ENCODE measurements at places on chromosomes 1 and 21.

DNA sequence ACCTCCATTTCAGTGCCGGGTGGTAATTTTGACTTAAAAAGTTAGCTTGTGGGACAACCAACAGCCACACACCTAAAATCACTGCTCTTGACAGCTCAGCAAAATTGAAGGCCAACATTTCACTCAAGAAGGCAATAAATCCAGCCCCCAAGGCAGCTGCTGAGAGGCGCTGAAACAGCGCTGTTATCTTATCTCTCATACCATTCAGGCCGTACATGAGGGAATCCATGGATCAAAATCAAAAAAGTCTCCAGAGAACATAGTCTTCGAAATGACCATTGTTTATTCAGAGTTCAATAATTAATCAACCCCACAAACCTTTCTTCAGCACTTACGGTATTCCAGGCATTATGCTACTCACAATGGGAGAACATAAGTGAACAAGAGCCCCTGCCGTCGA, 38.5 kb downstream of the ZBTB18 start:
- DNase-seq, result no peak

DNA sequence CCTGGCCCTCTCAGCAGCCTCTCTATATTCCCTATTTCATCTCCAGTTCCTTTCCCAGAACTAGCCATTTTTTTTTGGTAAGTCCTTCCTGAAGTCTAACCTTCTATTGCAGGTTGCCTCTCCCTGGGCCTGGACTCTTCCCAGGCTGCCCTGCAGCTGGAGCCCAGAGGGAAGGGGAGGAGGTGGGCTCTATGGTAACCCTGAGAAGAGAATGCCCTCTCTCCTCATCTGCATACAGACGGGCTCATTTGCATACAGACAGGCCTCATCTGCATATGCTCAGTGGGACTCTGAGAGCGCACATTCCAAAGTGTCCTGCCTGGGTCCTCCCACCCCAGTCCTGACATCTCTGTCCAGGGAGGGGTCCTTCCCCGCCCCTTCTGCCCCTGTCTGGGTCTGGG, 32.7 kb downstream of the RHBG start:
- no peak for DNase-seq

DNA sequence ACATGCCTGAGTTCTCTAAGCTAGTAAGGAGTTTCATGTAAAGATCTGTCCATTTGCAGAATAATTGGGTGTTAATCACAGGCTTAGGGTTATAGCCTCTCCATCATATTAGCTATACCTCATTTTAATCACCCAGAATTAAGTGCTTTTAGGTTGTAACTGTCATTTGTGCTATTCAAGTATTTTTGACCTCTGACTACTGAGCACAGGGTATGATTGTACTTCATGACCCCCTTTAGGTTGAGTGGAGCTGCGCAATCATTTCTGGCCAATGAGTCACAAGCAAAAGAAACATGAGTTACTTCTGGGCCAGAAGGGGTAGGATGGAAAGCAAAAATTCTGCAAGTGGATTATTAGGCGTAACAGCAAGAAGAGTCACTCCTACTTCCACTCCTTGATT, 8.4 kb upstream of the SNX7 start:
- DNase-seq, result no peak

DNA sequence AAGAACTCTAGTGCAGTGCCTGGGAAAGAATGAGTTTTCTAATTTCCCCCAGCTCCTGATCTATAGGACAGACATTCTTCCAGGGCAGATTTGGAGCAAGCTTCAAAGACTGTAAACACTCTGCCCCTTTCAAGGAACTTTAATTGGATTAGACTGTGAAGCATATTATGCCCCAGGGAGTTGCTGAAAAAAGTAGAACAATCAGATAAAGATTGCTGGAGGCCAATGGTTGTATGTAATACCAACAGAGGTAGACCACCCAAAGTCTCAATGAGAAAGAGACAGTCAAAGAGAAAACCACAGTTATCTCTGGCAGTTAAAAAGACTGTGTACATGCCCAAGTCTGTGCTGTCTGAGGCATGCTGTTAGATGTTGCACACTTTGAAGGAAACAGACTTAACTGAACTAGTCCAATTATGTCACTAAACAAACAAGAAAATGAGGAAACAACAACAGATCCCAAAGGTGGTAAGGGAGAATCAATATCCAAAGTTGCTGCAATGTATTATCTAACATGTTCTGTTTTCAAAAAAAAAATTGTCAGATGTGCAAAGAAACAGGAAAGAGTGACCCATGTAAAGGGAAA, 24.4 kb downstream of the C4BPA start:
- no peak for DNase-seq

- DNase-seq, result no peak
Observed at GRCh38 chr21:29499734-29500343, 201.1 kb downstream of the BACH1 start.

DNA sequence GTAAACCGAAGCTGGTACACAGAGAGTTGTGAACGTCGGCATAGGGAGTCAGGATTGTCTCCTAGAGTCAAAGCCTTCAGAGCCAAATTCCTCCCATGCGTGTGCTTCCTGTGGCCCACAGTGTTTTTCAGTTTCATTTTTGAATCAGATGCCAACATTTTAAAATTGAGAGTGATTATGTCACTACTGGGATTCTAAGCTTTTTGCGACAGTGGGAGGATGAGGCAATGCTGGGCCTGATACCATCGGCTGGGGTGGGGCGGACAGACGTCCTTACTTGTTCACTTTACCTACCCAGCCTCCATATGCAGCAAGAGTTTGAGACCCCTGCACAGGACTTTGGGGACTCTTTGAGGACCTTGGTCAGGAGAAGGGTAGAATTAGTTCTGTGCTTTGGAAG, 1.3 kb upstream of the KLHDC7A start:
- no peak for DNase-seq

GRCh38 chr1:193242000-193242399, 55.6 kb upstream of the B3GALT2 start:
- DNase-seq, result no peak

GRCh38 chr1:99737016-99737415, 29.4 kb downstream of the FRRS1 start:
- no peak for DNase-seq

DNA sequence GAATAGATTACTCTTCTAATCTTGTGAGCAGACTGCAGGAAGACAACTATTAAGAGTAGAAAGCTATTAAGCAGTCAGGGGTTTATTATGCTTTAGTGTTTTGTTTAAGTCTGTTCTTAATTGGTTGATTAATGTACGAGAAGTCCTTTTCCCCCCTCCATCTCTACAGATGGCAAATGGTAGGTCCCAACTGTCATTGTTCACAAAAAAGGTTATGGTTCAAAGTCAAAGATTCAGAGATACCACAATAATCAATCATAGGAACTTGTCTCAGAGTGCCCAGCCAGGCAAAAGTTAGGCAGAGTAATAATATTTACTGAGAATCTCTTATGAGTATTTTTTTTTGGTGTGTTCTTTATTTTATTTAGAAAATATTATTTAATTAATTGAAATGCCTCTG, 26.8 kb downstream of the NFIA start:
- no peak for DNase-seq

GRCh38 chr1:177329871-177330270, 159.1 kb downstream of the BRINP2 start:
- no peak for DNase-seq

DNA sequence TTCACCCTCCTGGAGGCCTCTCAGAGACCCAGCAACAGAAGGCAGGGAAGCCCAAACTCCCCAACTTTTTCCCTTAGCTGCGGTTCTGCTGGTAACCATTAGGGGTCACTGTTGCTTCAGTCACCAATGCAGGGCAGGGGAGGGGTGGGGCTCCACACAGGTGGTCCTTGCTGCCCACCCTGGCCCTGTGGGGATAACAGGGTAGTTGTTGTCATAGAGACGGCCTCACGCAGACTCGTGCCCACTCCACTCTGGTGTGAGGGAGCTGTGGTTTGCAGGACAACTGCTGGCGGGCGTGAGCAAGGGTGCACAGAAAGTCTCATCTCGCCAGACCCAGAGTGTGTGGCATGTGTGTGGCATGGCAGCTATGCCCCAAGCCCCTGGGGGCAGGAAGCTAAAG, 19.9 kb downstream of the INSRR start:
- DNase-seq, result peak; percentile 51

GRCh38 chr1:15255582-15256149, 8.6 kb downstream of the FHAD1 start:
- no peak for DNase-seq

DNA sequence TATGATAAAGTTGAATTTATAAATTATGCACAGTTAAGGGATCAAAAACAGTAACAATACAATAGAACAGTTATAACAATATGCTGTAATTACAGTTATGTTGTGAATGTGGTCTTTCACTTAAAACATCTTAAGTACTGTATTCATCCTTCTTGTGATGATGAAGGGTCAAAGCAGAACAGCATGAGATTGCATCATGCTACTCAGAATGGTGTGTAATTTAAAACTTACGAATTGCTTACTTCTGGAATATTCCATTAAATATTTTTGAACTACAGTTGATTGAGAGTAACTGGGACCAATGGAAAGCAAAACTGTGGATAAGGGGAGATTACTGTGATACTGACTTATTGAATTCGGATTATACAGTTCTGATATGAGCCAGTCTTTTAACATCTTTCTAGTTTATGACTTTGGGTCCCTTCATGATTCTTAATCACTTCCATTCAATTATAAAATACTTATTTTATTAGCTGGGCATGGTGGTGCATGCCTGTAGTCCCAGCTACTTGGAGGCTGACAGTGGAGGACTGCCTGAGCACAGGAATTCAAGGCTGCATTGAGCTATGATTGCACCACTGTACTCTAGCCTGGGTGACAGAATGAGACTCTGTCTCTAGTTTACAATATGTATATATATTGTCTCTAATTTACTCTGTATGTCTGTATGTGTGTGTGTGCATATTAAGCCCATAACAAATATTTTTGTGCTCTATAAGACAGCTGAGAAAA, 43.2 kb downstream of the ATP1B1 start:
- no peak for DNase-seq

GRCh38 chr1:234967121-234967520, 161.5 kb downstream of the TOMM20 start:
- no peak for DNase-seq

- no peak for DNase-seq
Observed at GRCh38 chr1:112507336-112507735, 1.4 kb upstream of the WNT2B start.

DNA sequence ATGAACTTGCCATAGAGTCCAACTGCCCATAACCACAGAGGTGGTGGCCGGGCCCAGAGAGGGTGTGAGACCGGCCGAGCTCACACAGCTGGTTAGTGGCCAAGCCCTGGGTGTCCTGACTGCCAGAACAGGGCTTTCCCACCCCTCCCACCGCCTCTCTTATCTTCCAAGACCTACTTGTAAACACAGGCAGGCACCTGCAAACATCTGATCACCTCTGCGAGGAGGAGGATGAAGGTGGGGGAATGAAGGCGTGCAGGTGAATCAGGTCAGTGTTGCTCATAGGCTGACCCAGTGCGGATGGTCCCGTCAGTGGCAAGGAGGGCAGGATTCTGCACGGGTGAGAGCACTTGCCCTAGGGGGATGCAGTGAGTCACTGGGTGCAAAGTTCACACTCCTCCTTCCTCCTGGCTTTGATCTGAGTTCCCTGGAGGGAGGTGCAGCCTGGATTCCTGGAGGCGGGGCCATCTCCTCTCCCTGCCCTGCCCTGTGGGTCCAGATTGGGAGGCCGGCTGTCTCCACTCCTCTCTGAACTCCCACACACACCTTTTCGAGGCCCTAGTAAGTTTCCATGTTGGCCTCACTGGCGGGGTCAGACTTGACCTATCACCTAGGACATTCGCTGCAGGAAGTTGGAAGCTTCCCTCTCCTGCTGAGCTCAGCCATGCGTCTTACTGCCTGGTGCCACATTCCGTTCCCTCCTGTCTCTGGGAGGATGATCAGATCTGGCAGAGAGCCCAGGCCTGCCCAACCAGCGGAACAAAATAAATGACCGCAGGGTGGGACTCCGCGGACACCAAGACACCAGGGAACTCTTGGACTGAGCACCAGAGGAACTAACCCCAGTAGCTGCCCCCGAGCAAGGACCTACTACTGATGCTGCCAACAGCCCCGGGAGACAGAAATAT, 7.3 kb downstream of the UQCRHL start:
- no peak for DNase-seq

- peak; percentile 55 for DNase-seq
Observed at GRCh38 chr1:153678519-153679336, at the start of gene NPR1. Gene NPR1 (plus strand): TSS chr1:153678688. CDS start chr1:153679109, 421 bp downstream.

DNA sequence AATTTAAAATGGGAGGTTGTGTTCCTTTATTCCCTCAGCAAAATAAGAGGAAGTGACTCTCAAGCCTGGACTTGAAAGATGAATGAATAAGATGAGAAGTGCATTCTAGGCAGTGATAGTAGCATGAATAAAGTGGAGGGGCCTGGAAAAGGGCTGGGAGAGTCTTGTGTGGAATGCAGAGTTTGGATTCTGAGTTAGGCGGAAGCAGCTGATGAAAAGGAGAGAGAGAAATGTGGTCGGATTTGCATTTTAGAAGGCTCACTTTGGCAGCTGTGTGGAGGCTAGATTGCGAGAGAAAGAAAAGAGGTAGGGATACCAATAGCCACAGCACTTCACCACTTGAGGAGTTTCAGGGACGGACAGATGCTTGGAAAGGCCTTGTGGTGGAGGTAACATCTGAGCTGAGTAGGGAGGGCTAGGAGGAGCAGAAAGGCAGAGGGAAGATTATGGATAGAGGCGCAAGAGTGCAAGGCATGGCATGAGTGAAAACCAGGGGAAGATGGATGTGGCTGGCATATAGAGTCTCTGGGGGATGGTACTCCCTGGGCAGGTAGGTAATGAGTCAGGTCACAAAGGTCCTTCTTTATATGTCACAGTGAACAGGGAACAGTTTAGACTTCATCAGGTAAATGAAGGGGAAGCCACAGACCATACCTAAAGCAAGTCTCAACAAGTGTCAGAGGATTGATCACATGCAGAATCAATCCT, 59.6 kb downstream of the ST3GAL3 start:
- no peak for DNase-seq

DNA sequence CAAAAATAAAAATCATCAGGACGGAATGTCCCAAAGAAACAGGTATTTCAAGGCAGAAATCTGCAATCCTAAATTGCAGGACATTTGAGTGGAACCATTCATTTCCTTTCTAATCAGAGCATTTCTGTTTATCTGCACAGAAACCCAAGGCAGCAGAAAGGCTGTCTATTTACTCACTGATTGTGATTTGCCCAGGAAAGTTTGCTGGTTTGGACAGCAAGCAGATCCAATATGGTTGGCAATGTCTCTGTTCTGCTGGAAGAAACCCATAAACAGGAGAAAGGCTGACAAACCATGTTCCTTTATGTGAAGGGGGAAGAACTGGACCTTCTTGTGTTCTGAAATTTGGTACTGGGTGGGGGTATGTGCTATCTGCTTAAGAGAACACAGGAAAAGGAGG, 120.1 kb downstream of the CLIC6 start:
- no peak for DNase-seq

DNA sequence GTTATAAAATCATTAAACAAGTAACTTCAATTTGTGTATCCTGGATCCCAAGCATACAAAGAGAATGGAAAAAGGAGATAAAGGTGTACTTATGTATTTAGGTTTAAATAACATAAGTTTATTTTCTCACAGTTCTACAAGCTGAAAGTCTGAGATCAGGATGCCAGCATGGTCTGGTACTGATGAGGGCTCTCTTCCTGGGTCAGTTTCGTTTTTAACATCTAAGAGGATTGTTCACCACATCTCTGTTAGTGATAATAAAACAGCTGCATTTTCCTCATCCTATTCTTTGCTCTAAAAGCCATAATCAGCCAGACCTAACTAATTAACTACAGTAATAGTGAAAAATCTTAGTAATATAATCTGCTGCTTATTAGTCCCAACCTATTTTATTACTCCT, 5.2 kb downstream of the EGLN1 start:
- no peak for DNase-seq

Data from right forelimb (tissue), 1 donor.